Testis (tissue), 5 donors: ENCODE measurements at places on chromosomes 3 and 15. TPM values are rescaled to one million over a fixed set of nuclear protein-coding genes. Genes with fewer than 3 reads are reported as not detected.

TM4SF18 gene
- 4.2 TPM for total RNA-seq

ITIH4 gene
- total RNA-seq: 19.9 TPM

GPR156 gene
- total RNA-seq: 5.5 TPM

CCR3 gene
- not detected for total RNA-seq

MTHFS gene
- total RNA-seq: 32.5 TPM

EXD1 gene
- 20.7 TPM for total RNA-seq

AGTR1 gene
- total RNA-seq: 7.6 TPM

CMTM6 gene
- total RNA-seq: 199 TPM

ADAMTSL3 gene
- 9.4 TPM for total RNA-seq

C3orf80 gene
- 0.63 TPM for total RNA-seq

NLGN1 gene
- total RNA-seq: 15.5 TPM

PLSCR2 gene
- total RNA-seq: 9.4 TPM

LRRIQ4 gene
- 1.3 TPM for total RNA-seq

ABHD14A gene
- total RNA-seq: 38.9 TPM

PLA2G4E gene
- total RNA-seq: 0.31 TPM

CADM2 gene
- 2.7 TPM for total RNA-seq

GPR160 gene
- total RNA-seq: 3.9 TPM

RAB6B gene
- 5.1 TPM for total RNA-seq

UROC1 gene
- total RNA-seq: 1.0 TPM

RBP2 gene
- total RNA-seq: not detected

SKIC8 gene
- total RNA-seq: 93.1 TPM

OR5H1 gene
- 0.08 TPM for total RNA-seq

FEM1B gene
- total RNA-seq: 65.8 TPM

IMPG2 gene
- 0.50 TPM for total RNA-seq

TICRR gene
- total RNA-seq: 7.7 TPM

GPR149 gene
- 0.37 TPM for total RNA-seq

ZMYND10 gene
- total RNA-seq: 335 TPM

PCSK6 gene
- total RNA-seq: 95.4 TPM

SNX33 gene
- total RNA-seq: 8.3 TPM

ACSBG1 gene
- total RNA-seq: 14.8 TPM

DAPK2 gene
- 3.6 TPM for total RNA-seq

MST1 gene
- total RNA-seq: 67.1 TPM

ZDHHC3 gene
- total RNA-seq: 122 TPM

SLC12A8 gene
- 21.0 TPM for total RNA-seq

MYZAP gene
- total RNA-seq: 3.3 TPM

CHDH gene
- total RNA-seq: 28.1 TPM

SLITRK3 gene
- 0.16 TPM for total RNA-seq

LYZL4 gene
- 28.7 TPM for total RNA-seq

ACP3 gene
- 5.8 TPM for total RNA-seq

IREB2 gene
- 52.3 TPM for total RNA-seq

ARMC8 gene
- 53.4 TPM for total RNA-seq

PIGZ gene
- total RNA-seq: 4.5 TPM

PCOLCE2 gene
- 14.4 TPM for total RNA-seq

CCDC33 gene
- total RNA-seq: 18.5 TPM

FAM162A gene
- 16.0 TPM for total RNA-seq

STT3B gene
- total RNA-seq: 178 TPM
